ENCODE measurements at places on chromosomes 7 and 10.

DNA sequence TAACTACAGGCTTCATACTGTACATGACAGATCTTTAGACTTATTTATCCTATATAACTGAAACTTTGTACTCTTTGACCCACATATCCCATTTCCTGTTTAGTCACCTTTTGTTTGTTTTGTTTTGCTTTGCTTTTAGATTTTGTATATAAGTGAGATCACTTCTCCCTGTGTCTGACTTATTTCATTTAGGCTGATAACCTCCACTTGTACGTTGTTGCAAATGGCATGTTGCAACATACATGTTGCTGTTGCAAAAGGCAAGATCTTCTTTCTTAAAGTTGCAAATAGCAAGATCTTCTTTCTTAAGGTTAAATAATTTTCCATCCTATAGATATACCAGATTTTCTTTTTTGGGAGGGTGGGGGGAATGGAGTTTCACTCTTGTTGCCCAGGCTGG lies 341.5 kb downstream of the OTUD1 start:
- DNase-seq, result no peak

DNA sequence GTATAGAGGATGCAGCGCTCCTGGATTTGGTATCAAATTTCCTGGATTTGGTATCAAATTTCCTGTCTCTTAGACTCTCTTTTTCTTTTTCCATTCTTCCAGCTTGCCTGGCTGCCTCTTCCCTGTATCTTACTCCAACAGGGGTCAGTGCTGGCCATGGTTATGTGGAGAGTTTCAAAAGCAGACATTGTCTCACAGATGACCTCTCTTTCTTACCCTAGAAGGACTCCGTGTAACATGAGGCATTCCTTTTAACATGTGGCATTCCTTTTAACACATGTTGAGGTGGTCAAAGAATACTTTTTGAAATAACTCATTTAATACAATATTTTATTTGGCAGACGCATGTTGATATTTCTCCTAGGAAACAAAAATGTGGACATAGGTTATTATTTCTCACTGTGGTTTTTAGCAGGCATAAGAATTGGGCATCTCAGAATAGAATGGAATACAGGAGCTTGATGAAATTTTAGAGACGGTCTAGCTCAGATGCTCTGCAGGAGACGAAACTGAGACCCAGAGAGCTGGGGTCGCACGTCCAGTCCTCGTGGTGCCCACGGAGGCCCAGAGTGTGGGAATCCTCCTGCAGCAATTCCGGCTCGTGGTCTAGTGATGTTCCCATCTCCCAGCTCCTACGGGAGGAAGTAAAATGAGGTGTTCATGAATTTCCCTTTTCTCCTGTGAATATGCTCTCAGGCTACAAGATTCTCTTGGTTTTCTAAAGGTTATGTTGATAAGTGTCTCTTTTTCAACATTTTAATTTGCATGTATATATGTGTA lies 59.6 kb upstream of the PITRM1 start:
- no peak for DNase-seq

DNA sequence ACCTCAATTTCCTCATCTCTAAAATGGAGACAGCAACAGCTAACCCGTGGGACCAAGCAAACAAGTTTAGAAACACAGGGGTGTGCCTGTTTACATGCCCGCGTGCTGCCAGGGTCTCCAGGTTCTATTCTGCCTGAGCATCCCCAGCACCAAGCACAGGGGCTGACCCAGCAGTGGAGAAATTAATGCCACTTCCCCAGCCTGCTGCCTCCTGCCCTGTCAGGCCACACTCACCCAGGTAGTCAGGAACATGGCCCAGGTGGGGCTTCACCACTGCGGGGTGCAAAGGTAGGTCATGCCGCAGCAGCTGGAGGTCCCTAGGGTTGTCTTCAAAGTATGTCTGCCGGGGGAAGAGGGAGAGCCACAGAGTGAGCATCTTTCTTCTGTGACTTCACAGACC lies 5.8 kb downstream of the DDX56 start:
- no peak for DNase-seq

GRCh38 chr10:72059843-72060822 lies 28.2 kb downstream of the SPOCK2 start:
- no peak for DNase-seq

DNA sequence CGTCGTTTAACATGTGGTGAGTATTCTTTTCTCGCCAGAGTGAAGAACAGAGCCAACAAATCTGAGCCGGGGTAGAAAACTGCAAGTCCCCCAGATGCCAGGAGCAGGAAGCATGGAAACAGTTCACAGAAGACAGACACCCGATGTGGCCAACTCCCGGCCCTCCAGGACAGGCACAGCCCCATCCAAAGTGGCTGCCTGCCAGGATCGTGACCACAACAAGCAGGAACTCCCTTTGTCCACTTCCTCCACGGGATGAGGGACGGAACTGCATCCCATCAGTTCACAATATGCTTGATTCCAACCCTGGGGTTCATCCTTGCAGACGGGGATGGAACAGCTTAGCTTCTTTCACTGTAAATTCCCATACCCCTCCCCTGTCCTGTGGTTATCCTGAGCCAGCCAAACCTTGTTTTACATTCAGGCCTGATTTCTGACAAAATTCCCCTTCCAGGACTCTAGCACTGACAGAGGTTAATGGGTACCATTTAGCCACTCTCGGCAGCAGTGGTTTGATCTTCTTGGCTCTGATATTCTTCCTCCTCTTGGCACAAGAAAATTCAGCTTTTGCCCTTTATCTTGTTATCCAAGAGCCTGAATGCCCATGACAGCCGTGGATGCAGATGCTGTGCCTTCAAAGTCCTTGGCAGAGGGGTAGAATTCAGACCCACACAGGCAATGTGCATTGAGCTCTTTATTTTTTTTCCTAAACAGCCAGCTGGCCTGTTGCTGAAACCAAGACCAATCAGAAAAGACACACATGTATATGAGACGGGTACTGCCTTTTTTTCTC lies 105.5 kb upstream of the FAM204A start:
- no peak for DNase-seq

DNA sequence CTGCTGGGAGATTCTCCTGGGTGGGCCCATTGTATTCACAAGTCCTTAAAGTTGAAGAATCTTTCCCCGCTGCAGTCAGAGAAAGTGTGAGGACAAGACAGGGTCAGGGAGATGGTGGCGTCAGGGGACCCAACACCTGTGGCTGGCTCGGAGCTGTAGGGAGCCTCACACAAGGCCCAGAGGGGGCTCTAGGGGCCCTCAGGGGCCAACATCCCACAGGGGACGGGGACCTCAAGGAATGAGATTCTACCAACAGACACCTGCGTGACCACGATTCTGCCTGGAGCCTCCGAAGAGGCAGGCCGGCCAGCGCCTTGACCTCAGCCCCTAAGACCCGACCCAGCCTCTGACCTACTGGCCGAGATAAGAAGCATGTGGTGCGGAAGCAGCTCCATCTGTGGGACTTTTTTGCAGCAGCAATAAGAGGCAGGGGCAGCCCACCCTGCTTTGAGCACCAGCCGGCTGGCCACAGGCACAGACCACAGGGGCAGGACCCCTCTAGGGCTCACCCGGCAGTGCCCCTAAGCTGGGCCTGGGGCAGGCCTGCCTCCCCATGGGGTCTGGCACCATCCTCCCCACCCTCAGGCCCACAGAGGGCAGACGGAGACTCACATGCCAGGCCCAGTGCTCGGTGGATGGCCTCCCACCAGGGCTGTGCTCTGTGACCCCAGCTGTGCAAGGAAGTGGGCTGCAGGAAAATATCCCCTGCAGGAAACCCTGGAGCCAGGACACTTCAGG lies 13.2 kb downstream of the RASGEF1A start:
- no peak for DNase-seq

DNA sequence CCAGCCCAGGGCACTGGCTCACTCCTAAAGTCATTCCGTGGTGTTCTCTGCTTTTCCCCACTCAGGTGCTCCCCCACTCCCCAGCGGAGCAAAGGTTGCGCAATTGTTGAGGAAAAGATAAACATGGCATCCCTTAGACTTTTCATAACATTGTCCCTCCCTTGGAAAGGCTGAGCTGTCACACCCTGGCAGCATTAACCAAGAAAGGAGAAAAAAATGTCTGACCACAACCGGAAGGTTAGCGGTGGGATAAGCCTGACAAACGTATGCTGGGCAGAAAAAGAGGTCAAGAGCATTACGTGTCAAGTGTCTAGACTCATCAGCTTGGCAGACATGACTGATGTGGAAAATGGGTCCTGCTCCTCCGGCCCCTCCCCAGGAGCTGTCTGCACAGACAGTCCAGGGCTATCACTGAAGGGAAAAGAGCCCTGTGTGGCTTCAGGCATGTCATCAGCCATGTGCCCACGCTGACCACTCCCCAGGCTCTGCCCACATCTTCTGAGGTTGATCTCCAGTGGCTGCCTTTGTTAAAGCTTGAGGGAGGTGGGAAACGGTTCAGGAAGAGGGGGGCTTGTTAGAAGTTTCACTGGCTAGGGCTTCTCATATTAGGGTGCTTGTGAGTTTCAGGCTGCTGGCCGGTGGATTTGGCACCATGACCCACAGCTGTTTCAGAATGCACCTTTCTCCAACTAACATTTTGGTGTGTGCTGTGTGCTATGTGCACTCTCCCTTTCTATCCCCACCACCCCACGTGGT lies 30.1 kb downstream of the BTBD16 start:
- no peak for DNase-seq

- DNase-seq, result no peak
Measured at GRCh38 chr10:126595160-126595559, 75.3 kb downstream of the C10orf90 start.

- DNase-seq, result no peak
Measured at GRCh38 chr10:104925232-104925851, 284.3 kb downstream of the SORCS3 start.

GRCh38 chr10:70918851-70919530 lies 30.6 kb upstream of the PCBD1 start:
- no peak for DNase-seq

GRCh38 chr10:102608487-102608886 lies 35.8 kb upstream of the TRIM8 start:
- peak; percentile 22 for DNase-seq

DNA sequence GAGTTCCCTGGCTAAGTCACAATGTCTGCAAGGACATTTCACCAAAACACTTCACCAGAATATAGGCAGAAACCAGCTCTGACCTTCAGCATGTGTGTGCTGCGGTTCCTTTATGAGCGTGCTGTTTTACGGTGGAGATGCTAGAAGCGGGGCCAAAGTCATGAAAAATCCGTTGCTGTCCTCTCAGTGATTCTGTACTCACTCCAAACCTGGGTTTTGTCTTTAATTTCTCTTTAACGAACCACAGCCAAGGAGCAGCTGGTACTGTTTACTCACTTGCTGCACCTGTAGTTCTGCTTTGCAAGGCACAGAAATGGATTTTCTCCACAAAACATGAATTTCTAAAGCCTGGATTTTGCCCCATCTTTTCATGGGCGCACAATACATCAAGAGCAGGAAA lies 639.9 kb downstream of the PHTF2 start:
- no peak for DNase-seq

DNA sequence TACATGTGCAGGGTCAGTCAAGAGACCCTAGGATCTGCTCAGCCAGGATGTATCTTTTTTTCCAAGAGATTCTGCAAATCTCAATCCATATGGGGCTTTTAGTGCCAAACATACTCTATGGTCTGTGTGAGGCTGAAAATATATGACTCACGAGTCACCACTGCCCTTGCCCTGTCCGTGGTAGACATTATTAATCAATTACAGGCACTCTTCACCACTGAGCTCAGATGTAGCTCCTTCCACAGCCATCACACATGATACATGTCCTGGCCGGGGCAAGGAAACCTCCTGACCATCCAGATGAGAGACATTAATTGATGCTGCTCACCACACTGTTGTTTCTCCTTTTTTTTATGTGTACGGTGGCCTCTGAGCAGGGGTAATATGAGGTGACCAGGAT lies 90.2 kb upstream of the RET start:
- DNase-seq, result no peak

DNA sequence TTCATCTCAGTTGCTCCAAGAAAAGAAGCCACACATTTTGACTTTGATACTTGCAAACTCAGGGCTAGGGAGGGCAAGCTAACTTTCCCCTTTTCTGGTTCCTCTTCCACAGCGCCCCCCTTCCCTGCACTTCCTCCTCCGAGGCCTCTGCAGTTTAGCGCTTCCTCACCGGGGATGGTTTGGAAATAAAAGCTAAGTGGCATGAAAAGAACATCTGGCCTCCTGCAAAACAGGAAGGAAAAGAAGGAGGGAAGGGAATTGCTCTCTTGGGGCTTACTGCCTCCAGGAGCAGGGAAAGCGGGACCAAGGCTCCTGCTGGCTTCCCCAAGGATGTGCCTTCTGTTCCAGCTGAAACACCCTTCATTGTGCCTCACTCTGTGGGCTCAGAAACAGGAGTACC lies 42.3 kb downstream of the PRKCQ start:
- no peak for DNase-seq

DNA sequence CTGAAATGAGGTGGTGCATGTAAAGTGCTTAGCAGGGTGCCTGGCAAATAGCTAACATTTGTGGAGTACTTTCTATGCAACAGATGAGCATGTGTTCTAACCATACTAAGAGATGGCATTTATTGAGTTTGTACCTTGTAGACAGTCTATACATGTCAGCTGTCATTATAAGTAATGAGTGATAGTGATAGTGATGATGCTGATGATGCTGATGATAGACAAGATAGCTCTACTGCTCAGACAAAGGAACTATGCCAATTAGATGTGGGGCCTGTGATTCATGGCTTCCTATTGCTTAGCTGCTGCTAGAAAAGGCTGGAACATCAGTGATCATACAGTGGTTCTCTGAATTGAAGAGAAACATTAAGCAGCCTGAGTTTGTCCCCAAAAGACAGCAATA lies 585.8 kb downstream of the KCNMA1 start:
- DNase-seq, result no peak
